ENCODE measurements at places on chromosomes 11 and 22. TPM values are rescaled to one million over a fixed set of nuclear protein-coding genes. Genes with fewer than 3 reads are reported as not detected.
A peak's percentile ranks its signal among the peaks of the same experiment; 100 is the strongest.

Gene NAV2
- total RNA-seq = 15.5 TPM

Gene THAP7
- 22.0 TPM for total RNA-seq

Gene KCTD14
- 0.82 TPM for total RNA-seq

Gene PANX3
- not detected for total RNA-seq

Gene RRP8
- total RNA-seq = 11.4 TPM

Gene NRXN2
- 204 TPM for total RNA-seq

Gene TMEM9B
- 65.2 TPM for total RNA-seq

Gene FOLR2
- total RNA-seq = 5.7 TPM

DNA sequence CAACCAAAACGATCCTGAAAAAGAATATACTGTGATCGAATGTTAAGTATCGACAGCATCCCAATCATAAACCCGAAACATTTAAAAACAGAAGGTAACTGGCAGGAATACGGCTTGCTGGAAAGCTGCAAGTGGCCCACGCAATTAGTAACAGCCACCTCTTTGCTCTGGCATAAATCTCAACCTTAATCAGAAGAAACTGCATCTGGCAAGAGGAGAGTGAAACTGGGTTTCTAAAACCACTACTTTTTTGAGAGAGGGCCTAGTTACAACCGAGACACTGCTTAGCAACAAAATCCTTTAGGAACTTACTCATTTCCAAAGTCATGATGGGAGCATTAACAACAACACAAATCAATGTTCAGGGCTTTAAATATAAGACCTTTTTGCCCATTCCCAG, 7.9 kb downstream of the NCAPD3 start:
- no peak for DNase-seq

- no peak for DNase-seq
These were observed 23.5 kb downstream of the TTC28 start for GRCh38 chr22:28656181-28656580.

DNA sequence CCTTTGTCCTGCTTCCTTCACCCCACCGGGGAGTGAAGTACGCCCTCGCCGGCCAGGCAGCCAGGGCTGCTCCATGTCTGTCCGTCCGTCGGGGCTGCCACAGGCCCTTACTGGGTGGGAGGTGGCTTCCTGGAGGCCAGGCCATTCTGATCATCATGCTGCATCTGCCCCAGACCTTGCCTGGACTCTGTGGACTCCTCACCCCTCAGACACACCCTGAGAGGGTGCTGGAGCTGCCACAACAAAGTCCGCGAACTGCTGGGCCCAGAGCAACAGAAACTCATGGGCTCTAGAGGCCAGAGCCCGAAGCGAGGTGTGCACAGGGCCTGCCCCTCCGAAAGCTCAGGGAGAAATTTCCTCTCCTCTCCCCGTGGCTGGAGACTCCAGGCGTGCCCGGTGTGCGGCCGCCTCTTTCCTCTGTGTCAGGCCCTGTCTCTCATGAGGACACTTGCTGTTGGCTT, 124.2 kb downstream of the KCNQ1OT1 start:
- DNase-seq = no peak

GRCh38 chr11:121483805-121484480, 31.2 kb upstream of the SORL1-AS1 start:
- no peak for DNase-seq

GRCh38 chr11:129374993-129375750, 476 bp upstream of the BARX2 start:
- DNase-seq = peak; percentile 20

GRCh38 chr22:20957683-20958431, 9.2 kb upstream of the AIFM3 start:
- DNase-seq = peak; percentile 51

DNA sequence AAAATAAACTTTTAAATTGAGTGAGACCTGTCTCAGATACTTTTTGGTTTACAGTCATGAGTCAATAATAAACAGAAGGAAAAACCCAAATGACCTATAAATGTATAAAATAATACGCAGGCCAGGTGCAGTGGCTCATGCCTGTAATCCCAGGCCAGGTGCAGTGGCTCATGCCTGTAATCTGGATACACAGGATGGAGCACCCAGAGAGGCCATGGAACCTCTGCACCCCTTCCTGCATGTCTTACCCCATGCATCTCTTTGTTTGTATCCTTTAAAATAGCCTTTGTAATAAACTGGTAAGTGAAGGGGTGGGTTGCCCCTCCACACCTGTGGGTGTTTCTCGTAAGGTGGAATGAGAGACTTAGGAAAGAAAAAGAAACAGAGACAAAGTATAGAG, 8.9 kb upstream of the PLAAT4 start:
- no peak for DNase-seq

DNA sequence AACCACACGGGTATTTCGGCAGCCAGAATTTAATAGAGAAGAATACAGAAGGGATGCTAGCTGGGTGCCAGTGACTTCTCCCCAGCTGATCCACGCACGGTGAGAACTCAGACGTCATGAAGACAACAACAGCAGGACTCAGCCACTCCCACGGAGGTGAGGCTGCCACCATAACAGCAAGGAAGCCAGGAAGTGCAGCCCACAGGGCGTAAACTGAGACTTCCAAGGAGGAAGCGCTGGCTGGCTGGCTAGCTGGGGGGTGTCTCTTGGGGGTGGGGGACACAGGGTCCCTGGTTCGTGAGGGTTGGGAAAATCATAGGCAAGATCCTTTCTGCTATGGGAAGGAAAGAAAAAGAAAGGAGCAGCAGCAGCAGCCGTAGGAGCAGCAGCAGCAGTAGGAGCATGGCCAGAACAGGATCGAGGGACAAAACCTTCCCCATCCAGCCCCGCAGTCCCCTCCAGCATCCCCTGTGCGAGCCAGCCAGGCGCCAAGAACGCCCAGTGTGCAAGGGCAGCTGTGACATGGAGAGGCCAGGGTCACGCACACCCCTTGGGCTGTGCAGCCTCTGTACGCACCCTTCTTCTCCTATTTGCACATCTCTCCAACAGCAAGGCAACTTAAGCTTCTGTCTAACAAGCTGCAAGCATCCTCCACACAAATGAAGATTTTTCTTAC, 49.6 kb upstream of the SHANK2 start:
- DNase-seq = no peak

GRCh38 chr11:7759010-7759409, 37.7 kb downstream of the OR5P2 start:
- DNase-seq = no peak

GRCh38 chr11:104372111-104372510, 208.2 kb upstream of the PDGFD start:
- DNase-seq = no peak

DNA sequence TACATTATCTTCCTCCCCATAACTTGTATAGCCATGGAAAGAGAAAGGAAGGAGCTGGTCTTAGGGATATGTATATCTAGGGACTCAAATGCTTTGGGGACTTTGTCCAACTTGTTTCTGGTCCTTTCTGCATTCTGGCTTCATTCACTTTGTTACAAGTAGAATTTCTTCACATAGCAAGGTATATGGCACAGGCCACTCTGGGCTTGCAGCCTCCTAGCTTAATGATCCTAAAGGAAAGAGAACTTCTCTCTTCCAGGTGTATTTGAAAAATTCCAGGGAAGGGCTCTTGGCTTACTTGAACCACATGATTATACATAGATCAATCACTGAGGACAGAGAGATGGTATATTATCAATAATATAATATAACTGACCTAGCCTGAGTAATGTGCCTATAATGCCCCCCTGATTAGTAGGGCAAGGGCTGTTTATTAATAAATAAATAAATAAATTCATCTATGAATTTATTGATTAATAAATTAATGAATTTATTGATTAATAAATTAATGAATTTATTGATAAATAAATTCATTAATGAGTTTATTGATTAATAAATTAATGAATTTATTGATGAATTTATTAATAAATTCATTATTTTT, 48.2 kb upstream of the CEP295 start:
- DNase-seq = no peak

DNA sequence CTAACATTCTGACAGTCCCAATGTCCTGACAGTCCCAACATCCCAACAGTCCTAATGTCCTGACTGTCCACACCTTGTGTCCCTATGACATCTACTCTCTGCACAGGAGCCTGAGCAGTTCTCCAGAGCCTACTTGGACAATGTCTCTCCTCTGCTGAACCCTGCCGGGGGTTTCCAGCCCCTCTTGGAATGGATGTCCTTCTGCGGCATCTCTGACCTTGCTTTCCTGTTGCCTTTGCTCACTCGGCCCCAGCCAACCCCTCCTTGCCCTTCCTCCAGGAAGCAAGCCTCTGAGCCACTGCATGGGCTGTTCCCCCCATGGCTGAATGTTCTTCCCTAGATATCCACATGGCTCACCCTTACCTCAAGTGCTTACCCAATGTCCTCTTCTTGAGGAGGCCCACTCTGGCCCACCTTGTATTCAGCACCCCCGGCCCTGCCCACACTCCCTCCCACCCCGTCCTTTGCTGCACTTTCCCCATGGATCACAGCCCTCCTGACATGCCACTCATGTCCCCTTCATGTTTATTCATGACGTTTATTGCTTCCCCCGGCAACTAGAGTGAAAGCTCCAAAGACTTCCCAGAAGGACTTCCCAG, 59.5 kb downstream of the DHCR7 start:
- DNase-seq = no peak

GRCh38 chr11:636511-637332, at the start of gene DRD4:
TSS of gene DRD4 (plus strand) at chr11:637269. CDS start at chr11:637305, 36 bp downstream.
- peak; percentile 69 for DNase-seq

DNA sequence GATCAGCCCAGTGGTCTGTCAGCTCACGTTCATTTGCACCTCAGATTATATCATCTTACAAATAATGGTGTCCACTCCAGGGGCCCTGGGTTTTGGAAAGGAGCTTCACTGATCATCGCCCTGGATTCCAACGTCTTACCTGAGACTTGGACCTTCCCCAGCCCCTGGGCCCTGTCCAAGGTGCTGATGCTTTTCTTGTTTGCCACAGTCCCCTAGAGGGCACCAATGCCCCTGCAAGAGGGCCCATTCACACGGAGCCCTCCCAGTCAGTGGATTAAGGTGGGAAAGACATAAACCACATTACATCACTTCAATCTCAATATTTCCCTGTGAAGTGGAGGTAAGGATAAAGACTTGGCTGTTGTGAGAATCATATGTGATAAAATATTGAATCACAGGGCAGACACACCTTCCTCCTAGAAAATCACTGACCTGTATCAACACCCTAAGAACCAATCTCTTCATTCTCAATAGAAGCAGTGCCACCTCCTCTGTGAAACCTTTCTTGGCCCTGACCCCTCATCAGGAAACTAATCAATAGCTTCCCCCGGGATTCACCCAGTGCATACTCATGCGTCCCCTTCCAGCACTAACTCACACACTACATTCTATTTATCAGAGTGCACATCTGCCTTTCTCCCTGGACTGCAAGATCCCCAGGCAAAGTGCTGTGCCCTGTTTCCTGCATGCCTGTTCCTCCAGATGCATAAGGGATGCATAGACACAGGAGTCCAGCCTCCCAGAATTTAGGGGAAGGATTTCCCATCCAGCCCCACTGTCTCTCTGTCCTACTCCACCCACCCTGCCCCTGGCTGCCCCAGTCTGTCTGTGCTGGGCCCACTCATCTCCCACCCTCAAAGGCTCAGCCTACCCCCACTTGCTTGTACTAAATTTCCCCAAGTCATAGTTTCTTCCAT, 167.0 kb downstream of the BUD13 start:
- DNase-seq = no peak

- DNase-seq = no peak
These were observed 72.2 kb upstream of the ALX4 start for GRCh38 chr11:44382118-44382517.

GRCh38 chr22:50292643-50293440, 14.6 kb downstream of the PLXNB2 start:
- no peak for DNase-seq

DNA sequence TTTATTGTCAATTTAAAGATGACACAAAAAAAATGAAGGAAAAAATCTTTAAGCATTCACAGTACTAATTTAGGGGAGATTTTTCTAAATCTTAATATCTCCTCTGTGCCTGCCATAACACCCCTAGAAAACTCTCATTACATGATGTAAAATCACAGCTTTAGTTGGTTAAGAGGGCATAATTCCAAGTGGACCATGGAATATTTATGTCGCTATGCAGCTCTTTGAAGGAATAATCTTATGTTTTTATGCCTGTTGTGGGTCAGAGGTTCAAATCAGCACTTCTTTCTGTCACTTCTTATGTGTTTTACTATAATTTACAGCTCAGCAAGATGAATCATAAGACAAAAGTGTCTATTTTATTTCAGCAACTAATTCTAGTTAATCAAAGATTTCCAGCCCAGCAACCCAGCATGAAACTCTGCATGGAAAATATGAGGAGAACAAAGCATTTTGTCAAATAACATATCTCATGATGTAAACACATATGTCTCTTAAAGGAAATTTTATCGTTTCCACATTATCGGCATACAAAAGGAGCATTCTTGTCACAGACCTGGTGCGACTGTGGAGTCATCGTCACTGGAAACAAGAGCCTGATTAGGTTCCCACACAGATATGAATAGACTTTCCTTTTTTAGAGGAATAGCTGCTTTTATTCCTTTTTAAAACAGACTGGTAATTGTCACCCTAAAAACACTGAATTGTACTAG, 274.8 kb downstream of the SOX6 start:
- DNase-seq = no peak

- DNase-seq = no peak
These were observed 5.1 kb downstream of the SHISAL1 start for GRCh38 chr22:44307509-44308169.

GRCh38 chr11:27563201-27563600, 56.6 kb upstream of the LIN7C start:
- DNase-seq = no peak

DNA sequence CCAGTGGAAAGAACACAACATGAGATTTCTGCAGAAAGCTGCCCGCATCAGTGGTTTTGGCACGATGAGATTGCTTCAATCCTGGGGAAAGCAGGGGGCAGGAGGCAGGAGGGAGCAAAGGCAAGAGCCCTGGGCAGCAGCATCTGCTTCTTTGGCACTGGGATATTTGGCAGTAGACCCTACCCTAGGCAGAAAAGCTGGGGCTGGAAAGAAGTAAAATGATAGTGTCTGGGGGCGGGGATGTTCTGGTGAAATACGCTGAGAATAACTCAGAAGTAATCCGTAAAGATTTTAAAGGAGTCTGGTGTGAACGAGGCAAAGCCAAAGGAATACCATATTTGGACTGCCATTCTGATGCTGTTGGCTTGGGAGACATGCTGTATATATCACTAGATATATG, 62.0 kb downstream of the FAM76B start:
- DNase-seq = no peak
